Nephron progenitor cell (in vitro differentiated cells): ENCODE measurements at places on chromosomes 5 and 9.

GRCh38 chr9:134166374-134166773 lies 2.0 kb upstream of the RNU6ATAC start:
- DNase-seq = no peak

- DNase-seq = no peak
These were observed 30.9 kb downstream of the EPB41L4B start for GRCh38 chr9:109289931-109290330.

- peak; percentile 92 for DNase-seq
These were observed 1.8 kb downstream of the POU4F3 start for GRCh38 chr5:146340260-146341081.

DNA sequence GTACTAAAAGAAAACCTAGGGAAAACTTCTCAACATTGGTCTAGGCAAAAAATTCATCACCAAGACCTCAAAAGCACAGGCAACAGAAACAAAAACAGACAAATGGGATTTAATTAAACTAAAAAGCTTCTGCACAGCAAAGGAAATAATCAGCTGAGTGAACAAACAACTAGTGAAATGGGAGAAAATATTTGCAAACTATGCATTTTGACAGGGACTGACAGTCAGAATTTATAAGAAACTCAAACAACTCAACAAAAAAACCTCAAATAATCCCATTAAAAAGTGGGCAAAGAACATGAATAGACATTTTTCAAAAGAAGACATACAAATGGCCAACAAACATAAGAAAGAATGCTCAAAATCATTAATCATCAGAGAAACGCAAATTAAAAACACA lies 189.4 kb downstream of the AUH start:
- DNase-seq = no peak

DNA sequence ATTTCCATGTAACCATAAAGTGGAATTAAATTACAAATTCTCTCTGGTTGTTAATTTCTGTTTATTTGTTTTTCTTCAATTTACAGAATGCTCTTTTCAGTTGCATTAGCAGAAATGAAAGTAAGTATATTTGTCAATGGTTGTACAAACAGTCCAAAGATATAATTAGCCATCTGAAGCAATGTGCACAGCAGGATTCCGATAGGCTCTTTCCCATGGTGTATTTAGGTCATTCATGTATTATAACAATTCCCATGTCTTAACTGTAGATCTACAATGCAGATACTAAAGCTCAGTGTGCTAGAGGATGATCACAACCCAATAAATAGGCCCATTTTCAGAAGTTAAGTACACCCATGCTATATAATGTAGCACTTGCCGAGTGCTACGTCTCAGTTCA lies 43.8 kb downstream of the RECK start:
- no peak for DNase-seq

DNA sequence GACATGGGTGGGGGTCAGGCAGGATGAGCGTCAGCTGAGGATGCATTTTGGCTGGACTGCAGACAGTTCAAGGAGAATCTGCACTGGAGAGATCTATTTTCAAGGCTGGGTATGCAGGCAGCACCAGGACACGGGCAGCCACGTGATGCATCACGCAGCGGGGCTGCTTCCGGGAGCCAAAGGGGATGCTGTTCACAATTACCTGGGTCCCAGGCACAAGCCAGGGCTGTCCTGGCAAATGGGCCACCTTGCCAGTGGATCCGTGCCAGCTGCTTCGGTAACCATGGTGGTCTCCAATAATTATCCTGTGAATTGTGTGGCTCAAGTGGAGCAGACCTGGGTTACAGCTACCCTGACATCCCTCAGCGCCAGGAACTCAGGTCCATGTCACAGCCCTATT lies 17.5 kb downstream of the DBH start:
- no peak for DNase-seq

GRCh38 chr9:82192211-82192610 lies 203.6 kb downstream of the SPATA31D1 start:
- DNase-seq = no peak

DNA sequence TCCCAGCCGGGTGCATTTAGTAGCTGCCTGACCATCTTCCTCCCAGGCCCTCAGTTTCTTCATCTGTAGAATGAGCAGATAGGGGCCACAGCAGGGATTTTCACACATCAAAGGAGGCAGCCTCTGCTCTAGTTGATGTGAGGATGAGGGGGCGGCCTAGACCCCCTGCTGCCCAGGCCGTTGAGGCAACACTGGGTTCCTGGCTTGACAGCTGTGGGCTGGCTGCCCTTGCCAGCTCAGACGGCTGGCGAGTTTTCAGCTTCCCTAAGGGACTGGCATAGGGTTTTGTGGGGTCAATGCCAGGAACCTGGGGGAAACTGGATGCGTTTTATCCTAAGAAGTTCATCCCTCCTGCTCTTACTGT lies 49.6 kb downstream of the NDST1 start:
- no peak for DNase-seq

GRCh38 chr5:149887622-149888183 lies 56.9 kb downstream of the PDE6A start:
- no peak for DNase-seq

DNA sequence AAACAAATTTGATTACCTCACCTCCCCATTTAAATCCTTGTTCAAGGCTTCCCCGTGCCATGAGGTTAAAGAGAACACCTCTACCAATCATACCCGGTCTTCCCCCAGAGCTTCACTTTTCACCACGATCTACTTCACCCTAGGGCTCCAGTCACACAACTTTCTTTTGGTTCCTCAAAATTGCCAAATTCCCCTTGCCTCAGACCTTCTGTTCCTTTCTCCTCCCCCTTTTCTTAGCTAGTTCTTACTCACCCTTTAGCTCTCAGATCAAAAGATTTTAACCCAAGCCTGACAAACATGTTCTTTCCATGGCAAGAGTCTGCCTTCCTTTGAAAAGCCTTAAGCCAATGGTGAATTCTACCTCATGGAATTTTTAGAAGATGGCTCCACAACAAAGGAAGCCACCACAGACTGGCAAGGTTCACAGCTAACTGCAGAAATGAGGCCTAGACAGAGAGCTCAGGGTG lies 56.7 kb downstream of the MAPKAP1 start:
- DNase-seq = no peak

GRCh38 chr5:41763081-41763480 lies 107.1 kb downstream of the OXCT1 start:
- DNase-seq = no peak

DNA sequence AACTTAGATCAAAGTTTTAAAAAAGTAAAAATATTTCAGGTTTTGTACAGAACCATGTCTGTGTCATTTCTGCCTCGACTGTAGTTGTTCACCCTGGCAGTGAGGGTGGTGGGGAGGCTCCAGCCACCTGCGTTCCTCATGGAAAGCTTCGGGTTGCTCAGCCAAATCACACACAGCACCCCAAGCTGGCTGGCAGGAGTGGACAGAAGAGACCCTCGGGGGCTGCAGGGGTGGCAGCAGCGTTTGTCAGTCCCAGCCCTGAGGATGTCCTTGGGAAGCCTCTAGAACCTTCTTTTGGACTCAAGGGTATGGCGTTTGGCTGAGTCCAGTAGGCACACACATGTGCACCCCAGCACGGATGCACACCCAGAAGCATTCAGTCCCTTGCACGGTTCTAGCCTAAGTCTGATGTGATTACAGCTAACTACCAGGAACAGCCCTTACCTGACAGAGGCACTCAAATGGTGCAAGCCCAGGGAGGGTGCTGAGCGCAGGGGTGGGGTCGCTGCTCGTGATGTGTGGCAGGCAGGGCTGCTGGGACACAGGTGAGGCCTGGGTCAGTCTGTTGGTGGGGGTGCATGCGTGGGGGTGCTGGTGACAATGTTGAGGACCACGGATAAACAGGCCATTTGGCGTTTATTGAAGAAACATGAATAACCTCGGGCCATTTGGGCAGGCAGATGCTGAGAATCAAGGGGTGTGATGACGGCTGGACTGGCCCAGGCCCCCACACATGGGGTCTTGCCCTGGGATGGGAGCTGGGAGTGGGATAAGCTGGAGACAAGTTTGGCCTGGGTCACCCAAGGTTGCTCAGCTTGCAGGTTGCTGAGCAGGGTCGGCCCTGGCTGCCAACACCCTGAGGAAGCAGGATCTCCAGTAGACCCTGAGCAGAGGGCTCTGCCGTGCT lies 103.4 kb downstream of the PHF2 start:
- DNase-seq = no peak

DNA sequence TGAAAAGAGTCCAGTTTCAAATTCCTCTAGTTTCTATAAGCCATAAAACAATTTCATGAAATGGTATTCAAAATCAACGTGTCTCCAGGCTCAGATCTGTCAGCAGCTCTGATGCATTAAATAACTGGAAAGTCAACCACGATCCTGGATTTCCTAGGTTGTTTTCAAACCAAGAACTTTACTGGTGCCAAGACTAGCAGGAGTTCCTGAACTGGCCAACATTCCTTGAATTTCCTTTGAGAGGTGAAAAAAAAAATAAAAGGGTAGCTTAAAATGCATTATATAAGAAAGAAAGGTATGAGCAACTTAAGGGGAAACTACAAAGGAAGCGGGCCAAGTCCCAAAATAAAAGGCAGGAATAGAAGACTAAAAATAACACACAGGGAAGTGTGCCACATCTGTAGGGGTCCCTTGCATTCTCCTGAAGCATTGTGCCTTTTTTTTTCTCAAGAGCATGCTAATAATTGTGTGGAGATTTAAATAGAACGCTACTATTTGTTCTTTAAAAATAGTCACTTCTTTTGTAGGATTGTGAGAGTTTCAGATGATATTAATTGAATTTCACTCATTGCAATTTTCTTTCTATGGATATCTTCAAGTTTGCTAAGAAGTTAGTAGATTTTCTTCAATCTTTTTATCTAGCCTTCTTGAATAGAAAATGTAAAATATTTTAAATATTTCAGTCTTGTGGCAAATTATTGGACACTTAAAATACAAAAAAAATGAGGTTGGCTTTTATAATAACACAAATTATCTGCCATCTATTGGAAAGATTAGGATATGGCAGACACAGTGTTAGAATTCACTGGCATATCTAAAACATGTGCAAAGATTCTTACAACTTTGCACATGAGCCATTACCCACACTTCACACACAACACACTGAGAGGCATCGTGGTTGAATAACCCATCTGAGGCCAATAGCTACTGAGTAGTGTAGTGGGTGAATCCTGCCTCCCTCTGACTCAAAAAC lies 15.3 kb downstream of the ESM1 start:
- DNase-seq = no peak
